NCI-H1417 treated with DMSO at 0.1 percent for 48 hours (cell line): ENCODE measurements at places on chromosomes 1 and 21.
A peak's percentile ranks its signal among the peaks of the same experiment; 100 is the strongest.

- no peak for DNase-seq
These were observed 75.4 kb downstream of the UBE4B start for GRCh38 chr1:10108134-10108663.

GRCh38 chr1:17759114-17759513 lies 4.0 kb downstream of the ACTL8 start:
- DNase-seq: no peak

DNA sequence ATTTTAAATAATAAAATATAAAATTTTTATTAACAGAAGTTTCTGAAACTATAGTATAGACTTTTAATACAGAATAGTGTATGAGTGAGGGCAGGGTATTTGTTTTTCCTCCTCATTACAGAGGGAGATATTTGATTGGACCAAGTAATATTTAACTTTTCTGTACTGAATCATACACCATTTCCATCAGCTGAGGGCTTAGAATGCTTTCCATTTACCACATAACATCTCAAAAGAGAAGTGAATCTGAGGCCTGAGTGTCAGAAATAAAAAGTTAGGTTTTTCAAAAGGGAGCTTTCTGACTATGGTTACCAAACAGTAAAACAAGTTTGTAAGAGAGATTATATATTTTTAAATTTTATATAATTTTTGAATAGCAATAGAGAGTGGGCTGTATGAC lies 29.5 kb downstream of the TLCD4 start:
- no peak for DNase-seq

DNA sequence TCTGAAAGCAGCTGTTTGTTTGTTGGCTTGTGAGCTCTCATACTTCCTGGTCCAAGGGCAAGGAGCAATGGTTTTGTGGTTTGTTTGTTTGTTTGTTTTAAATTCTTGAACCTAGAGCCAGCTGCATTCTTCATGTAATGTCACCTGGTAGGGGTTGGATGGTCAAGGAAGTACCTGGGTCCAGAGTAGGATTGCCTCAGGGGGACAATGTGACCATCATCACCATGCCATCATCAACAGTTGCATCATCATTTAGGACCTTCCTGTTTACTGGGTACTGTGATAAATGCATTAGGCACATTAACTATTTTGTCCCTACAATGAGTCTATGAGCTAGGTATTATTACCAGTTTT lies 14.7 kb upstream of the MYOG start:
- DNase-seq: no peak

DNA sequence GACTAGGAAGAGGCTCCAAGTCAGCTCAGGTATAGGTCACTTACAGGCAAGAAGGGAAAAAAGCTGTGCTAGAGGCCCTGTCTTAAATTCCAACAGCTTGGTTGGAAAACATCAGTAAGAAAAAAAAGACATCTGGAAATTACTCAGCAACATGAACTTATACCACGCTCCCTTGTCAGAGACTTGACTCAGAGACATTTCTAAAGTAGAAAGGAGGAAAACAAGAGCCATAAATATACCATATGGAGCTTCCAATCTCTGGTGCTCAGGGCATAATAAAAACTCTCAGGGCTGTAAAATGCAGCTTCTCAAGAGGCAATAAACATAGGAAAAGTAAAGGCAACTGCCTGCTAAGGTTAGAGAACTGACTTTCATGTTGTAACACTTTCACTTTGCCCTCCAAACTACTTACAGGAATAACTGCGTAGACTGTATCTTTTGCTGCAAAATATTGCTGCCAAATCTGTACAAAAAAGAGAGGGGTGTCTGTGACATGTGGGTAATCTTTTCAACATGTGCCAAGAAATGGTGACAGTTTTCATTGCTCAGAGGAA lies 14.7 kb downstream of the ATPAF1 start:
- DNase-seq: no peak

DNA sequence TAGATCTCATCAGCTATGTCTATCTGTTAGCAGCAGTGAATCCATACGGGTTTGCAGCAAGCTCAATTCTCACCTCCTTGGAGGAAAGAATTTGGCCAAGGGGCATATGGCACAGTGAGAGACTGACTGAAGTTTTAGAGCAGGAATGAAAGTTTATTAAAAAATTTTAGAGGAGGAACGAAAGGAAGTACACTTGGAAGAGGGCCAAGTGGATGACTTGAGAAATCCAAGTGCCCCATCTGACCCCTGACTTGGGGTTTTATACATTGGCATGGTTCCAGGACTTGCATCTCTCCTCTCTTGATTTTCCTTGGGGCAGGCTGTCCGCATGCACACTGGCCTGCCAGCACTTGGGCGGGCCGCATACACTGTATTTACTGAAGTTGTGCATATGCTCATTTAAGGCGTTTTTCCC lies 9.2 kb upstream of the OSBPL9 start:
- DNase-seq: no peak

GRCh38 chr21:42209801-42210479 lies 9.0 kb upstream of the ABCG1 start:
- no peak for DNase-seq

- no peak for DNase-seq
These were observed 191.8 kb downstream of the TPR start for GRCh38 chr1:186183219-186183618.

DNA sequence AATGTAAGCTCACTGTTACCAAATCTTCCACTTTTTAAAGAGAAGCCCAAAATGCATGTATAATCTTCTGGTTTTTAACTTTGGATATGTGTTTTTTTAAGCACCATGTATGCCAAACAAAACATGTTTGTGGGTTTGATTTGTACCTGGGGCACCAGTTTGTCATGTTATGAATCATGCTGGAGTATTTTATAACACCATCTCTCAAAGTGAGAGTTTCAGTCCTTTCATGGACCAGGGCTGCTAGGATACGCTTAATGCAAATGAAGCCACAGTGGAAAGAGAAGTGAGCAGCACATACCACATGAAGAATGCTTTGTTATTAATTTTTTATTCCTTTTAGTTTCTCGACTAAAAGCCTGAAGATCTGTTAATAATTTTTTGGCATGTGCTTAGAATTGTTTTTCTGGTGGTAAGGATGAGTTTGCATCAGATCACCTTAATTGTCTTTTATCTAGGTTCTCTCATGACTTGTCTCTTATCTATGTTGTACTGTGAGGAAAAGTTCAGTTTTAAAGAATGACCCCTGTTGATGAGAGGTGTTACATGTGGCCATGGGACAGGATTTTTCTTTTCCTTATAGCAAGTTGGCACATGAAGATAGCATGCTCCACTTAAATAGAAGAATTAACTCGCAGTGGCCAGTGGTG lies 2.0 kb upstream of the RABGAP1L start:
- no peak for DNase-seq

- no peak for DNase-seq
These were observed 7.3 kb upstream of the GJA9 start for GRCh38 chr1:38888423-38889333.

- DNase-seq: no peak
These were observed 114.2 kb upstream of the PALMD start for GRCh38 chr1:99531578-99532275.

DNA sequence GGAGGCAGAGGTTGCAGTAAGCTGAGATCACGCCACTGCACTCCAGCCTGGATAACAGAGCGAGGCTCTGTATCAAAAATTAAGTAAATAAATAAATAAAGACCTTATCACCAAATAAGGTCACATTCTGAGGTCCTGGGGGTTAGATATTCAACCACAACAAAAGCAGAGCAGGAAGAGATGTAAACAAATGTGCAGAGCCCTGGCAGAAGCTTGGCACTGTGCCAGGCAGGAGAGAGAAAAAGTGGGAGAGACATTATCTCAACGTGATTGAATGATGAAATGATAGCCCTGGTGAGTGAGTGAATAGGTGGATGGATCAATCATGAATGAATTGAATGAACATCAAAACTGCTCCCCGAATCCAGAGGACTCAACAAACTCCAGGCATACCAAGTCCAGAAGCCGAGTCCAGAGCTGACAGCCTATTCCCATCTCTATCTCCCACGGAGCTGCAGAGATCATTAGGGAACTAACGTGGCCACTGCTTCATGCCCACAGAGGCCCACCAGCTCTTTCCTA lies 150.7 kb downstream of the TOMM20 start:
- no peak for DNase-seq

- DNase-seq: no peak
These were observed 159.5 kb downstream of the SLC45A1 start for GRCh38 chr1:8477166-8477982.

DNA sequence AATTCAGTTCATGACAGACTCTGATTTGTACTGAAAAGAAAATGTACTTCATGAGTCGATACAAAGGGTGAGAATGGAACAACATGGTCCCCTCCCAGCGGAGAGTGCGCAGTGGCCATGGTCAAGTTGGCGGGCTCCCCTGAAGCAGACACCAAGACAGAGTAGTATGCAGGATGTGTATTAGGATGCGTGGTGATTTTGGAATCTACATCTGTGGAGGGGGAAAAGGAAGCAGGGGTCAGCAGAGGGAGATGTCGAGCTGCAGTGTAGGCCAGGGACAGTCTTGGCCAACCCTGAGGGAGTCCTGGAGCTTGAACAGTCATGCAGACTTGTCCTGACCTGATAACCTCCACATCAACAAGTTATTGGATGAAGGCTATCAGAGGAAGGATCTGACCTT lies 481.0 kb downstream of the OMA1 start:
- no peak for DNase-seq

GRCh38 chr1:95916616-95917015 lies 682.6 kb downstream of the RWDD3 start:
- DNase-seq: peak; percentile 26

- no peak for DNase-seq
These were observed 25.9 kb upstream of the TARDBP start for GRCh38 chr1:10986525-10986890.

- DNase-seq: peak; percentile 83
These were observed 35.4 kb downstream of the RSPH1 start for GRCh38 chr21:42460391-42461184.

GRCh38 chr1:58927722-58928085 lies 143.9 kb upstream of the JUN start:
- no peak for DNase-seq

- no peak for DNase-seq
These were observed 17.4 kb downstream of the C1QB start for GRCh38 chr1:22670352-22670975.

GRCh38 chr1:184708084-184708676 lies 46.5 kb downstream of the EDEM3 start:
- no peak for DNase-seq

DNA sequence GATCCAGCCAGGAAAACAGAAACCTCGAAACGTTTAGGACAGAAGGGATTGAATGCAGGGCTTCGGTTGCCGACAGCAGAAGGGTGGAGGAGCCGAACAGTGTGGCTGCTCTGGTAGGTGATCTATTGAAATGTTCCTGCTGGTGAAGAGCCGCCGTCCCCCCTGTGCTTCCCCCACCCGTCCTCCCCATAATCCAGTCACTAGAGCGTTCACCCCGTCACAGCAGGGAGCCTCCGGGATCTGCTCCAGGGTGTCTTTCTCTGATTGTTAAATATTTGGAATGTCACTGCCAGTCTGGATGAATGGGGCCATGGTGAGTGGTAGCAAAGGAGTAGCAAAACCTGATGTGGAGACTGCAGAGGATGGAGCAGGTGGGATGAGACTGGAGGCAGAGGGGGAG lies 255.1 kb upstream of the CSF3R start:
- no peak for DNase-seq

DNA sequence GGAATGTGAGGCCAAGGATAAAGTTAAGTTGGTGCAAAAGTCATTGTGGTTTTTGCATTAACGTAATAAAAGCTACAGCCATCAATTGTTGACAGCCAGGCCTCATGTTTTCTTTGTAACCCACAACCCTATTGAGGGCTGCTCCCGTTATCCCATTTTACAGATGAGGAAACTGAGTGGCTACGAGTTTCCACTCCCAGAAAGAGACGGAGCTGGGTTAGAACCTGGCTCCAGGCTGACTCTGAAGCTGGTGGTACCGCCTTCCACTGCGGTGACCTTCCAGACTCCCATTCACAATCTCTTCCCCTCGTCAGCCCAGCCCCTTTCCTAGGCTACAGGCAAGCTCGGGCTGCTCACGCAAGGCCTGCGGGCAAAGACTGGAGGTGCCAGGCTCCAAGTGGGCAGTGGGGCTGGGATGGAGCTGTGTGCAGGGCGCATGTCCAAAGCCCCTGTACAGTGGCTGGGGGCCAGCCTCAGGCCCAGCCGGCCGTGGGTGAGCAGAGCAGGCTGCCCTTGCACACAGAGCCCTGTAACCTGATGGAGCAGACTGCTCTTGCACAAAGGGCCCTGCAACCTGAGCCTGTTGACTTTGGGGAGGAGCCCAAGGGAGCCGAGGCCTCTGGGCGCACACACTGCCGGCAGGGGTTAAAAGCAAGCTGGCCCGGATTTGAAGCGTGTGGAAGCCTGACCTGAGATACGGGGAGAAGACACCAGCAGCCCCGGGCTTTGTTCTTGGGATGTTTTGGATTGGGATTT lies 97.4 kb upstream of the TMPRSS2 start:
- no peak for DNase-seq

DNA sequence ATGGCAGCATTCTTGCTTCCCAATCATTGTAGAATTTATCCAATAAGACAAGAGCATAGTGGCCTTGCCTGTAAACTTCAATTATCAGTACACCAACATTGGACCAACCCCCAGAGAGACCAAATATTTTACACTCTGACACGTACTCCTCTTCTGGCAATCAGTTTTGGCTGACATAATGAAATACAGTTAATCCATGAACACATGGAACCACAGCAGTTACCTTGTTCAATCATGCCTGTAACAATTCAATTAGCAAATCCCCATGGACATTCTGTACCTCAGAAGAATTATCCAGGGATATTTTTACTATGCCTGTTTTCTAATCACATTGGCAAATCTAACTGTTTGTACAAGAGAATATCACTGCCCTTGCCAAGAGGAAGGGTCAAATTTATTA lies 2162.0 kb downstream of the MRPL39 start:
- DNase-seq: no peak

DNA sequence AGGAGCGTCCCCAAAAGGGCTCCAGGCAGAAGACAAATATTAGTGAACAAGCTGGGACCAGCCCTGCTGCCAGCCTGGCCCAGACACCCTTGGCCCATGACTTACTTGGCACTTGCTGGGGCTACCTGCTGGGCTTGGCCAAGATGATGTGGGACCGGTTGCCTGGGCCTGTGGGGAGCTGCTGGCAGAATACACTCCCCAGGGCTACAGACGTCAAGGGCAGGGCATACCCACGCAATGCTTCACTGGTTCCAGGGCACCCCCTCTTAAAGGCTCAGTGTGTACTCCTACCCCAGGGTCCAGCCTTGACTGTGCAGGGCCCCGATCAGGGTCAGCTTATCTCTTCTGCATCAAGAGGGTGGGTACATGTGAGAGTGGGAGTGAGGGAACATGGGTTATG lies 106.5 kb upstream of the SLC2A1 start:
- DNase-seq: no peak

- DNase-seq: no peak
These were observed 15.5 kb upstream of the GSTM4 start for GRCh38 chr1:109640285-109640865.

- no peak for DNase-seq
These were observed 33.8 kb downstream of the TMCO1 start for GRCh38 chr1:165734906-165735305.
